Urinary bladder (tissue), 4 donors: ENCODE measurements at places on chromosomes 6 and 20. TPM values are rescaled to one million over a fixed set of nuclear protein-coding genes. Genes with fewer than 3 reads are reported as not detected.

DNA sequence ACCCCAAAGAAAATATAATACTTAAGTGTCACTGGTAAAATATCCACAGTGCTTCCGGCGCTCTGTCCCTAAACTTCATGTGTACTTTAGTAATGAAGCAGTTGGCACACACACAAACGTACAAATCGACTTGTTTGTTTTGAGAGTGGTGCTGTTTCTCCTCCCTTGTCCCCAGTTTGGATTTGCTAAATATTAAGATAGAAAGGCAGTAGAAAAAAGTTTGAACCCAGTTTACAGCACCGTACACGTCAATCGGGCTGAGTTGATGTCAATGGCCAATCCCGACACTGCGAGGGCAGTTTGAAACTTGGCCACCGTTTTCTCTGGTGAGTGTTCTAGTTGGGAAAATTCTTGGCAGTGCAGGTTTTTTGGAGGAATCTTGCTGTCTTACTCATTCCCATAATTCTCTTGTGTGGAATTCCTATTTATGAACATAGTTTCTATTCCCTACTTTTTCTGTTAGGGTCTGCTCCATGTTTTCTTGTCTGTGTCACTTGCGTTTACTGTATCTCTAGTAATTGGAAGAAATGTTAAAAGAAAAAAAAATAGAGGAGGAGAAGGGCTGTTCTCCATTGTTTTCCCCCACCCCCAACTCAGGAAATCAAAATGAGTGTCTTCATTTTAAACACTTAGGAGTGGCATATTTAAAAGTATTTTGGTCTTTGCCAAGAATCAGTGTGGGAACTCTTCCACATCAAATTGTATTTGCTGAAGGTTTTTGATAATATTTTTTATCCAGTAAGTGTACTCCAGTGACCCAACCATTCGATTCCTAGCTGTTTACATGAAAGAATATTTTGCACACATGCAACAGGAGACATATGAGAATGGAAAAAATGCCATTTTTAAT is 72.3 kb downstream of the OR2B2 start:
- DNase-seq, result no peak

DNA sequence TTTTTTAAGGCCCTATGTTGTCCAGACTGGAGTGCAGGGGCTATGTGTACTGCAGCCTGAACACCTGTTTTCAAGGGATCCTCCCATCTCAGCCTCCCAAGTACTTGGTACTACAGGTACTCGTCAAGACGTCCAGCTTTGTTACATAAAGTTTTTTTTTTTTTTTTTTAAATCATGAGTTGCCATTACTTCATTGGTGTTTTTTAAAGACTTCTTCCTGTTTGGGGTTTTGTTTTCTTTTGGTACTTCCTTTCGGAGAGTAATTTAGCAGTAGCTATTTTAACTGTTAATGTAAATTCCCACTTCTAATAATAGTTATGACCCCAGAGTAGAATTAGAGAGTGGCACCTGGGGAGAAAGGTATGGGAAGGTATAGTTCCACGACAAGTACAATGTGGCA is 10.5 kb downstream of the ZNFX1 start:
- DNase-seq, result no peak

DNA sequence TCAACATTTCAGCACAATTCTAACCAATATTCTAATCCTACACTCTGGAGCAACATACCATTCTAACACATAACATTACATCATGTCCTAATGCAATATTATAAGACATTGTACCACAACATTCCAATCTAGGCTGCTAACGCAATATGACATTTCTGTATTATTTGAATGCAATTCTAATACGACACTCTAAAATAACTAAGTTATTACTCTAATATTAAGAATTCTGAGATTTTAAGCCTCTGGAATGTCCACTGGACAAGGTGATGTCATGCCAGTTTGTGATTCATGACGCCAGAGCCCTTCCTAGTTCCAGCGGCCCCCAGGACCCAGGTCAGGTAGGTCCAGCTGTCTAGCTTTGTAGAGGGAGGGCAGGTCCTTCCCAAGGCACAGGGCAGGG is 69.7 kb upstream of the SIRPA start:
- DNase-seq, result no peak

ARG1 gene
- total RNA-seq, result 1.1 TPM

DNA sequence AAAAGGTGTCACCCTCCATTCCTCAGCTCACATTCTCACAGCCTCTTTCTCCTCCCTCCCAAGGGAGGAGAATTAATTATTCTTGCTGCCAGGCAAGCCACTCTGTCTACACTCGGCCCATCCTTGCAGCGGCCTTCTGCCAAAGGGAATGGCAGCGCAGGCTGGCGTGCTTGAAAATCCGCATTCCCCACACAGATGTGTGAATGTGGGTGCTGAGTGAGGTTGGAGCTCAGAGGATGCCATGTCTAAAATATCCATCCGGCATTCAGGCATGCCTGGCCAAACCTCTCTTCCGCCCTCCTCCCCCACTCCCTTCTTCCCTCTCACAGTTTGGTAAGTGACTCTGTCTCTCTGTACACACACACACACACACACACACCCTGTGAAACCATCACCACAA is 27.7 kb downstream of the PNPLA1 start:
- DNase-seq, result no peak

DNA sequence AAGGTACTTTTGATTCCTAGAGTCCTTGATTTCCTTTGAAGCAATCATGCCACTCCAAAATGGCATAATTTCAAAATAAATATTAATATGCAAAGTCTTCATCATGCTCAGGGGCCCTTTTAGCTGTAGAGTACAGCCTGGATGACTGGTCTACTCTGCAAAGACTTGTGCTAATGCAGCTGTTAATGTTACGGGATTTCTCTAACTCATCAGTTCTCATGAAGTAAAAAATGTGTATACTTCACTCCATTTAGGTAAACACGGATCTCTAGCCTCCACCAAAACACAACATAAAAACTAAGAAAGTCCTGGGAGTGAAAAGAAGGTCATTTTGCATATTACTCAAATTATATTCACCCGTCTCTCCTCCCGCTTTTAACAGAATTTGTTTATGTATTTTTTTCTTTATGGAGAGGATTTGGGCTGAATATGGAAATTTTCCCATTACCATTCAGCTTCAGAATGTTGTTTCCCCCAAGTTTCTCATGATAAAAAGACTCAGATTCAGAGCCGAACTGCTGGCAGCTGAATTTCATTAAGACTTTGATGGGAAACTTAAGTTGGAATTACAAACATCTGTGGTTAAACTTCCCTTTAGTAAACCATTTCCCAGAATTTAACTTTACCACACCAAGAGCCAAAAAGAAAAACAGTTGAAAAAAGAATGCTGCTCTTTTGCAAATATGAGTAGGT is 8.7 kb downstream of the LAMA4 start:
- peak; percentile 46 for DNase-seq
